ENCODE measurements at places on chromosomes 12 and 14. TPM values are rescaled to one million over a fixed set of nuclear protein-coding genes. Genes with fewer than 3 reads are reported as not detected.

DNA sequence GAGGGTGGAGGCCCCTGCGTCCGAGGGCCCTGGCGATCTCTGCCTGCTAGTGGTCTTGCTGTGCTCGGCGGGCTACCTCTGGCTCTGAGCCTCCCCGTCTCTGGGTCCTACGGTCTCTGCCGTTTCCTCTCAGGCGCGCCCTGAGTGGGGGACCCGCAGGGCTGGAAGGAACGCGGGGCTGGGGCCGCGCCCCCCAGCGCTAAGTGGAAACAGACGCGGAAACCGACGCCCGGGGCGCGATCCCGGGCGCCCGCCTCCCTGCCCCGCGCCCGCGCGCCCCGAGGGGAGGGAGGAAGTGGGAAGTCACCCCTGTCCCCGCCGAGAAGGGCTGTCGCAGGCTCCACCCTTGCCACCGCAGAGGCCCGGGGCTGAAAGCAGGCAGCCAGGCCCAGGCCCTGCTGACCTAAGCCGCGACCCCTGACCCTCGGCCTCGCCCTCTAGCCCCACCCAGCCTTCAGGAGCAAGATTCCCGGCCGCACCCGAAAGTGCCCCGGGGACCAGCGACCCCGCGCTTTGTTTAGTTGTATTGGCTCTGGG, 831 bp downstream of the CRIP1 start:
- DNase-seq = peak; percentile 70

GRCh38 chr12:116650585-116651087, 87.2 kb downstream of the SPRING1 start:
- DNase-seq = no peak

DNA sequence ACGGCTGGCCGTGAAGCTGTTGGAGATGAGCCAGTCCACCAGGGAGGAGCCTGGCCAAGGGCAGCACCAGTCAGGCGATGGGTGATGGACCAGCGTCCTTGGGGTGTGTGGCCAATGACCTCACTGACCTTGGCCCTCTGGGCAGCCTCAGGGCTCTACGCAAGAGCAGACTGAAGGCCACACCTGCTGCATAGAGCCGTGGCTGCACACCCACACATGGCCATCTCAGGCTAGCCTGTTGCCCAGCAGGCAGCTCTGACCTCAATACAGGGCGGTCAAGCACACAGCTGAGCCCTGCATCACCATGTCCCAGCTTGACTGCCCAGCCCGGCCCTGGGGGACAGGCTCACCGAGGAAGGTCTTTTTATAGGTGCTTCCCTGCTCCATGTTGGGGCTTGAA, 19.2 kb downstream of the PLEK2 start:
- peak; percentile 41 for DNase-seq

GRCh38 chr12:75389706-75390105, 1.2 kb upstream of the GLIPR1L2 start:
- DNase-seq = no peak

- no peak for DNase-seq
Observed at GRCh38 chr12:4975574-4975973, 65.9 kb downstream of the KCNA1 start.

GRCh38 chr14:25666877-25667276, 616.9 kb upstream of the STXBP6 start:
- DNase-seq = no peak

DNA sequence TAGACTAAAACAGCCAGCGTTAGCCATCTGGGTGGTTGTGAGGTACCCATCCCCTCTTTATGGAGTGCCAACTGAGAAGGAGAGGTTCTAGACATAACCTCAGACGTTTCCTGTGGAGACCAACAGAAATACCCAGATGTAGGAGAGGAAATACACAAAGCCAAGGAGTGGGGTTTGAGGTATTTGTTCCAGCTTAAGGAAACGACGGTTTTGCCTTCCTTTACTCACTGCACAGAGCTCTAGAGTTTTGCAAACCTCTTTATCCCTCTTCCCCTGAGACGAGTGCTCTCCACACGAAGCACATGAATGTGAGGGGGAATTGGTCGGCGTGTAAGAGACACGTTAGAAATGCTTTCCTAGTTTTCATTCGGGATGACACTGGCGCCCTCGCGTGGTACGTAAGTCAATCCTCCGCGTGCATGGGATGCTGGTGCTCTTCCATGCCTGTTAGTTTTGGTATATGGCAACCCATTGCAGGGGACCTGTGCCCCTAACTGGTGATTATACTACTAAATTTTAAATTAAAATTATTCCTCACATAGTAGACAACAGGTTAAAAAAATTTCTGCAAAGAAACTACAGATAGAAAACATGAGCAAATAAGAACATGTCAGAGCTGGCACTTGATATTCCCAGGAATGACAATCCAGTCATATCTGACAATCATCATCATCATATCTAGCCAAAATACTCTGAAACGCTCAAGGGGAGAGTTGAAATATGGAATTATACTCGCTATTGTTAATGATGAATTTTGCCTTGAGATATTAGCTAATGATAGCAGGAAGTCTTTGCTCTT, 121.7 kb downstream of the PPM1H start:
- DNase-seq = no peak

The CKAP4 gene
- total RNA-seq = 52.8 TPM

GRCh38 chr14:34436118-34436905, 25.7 kb downstream of the SPTSSA start:
- DNase-seq = no peak

DNA sequence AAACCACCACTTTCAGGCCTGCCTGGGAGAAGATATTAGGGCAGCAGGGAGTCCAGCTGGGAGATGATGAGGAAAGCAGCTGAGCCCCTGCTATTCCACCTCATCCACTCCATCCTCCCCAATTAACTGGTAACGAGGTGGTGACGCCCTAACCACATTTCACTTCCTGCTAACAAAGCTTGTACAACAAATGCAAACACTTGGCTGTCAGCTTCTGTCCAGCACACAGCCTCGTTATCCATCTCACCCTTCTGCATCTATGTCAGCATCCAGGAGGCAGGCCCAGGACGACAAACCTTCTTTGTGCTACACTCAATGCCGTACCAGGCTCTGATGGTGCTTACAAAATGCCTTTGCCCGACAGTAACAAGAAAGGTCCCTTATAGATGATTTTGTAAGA, 225.4 kb downstream of the APAF1 start:
- no peak for DNase-seq

The CNTN1 gene
- total RNA-seq = 2.4 TPM

GRCh38 chr14:89598548-89599186, 181.6 kb upstream of the FOXN3 start:
- DNase-seq = no peak

GRCh38 chr12:6277982-6278438, 32.5 kb upstream of the PLEKHG6 start:
- peak; percentile 87 for DNase-seq

- no peak for DNase-seq
Observed at GRCh38 chr14:79337761-79338160, 873.5 kb downstream of the DIO2 start.

The HOXC6 gene
- not detected for total RNA-seq

- no peak for DNase-seq
Observed at GRCh38 chr14:103854017-103854808, 6.8 kb upstream of the PPP1R13B start.

- DNase-seq = no peak
Observed at GRCh38 chr12:121801595-121802484, 2.0 kb upstream of the SETD1B start.

GRCh38 chr12:63042646-63043045, 107.7 kb upstream of the PPM1H start:
- no peak for DNase-seq

GRCh38 chr14:51504669-51505068, 147.0 kb upstream of the FRMD6 start:
- no peak for DNase-seq

DNA sequence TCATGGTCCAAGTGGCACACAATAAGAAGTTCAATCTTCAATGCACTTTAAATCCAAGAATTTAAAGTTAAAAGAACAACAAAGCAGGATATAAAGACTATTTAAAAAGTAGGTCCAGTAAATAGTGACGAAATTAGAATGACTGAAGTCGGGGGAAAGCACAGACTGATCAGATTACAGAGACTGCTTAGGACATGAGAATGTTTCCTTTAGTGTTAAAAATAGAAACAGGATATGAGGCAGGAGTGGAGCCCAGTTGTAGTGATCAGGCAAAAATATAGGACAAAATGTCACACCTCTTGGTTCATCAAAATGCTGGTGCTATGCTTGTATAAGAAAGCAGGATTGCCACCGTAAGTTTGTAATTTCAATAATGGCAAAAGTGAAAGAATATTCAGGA, 52.2 kb upstream of the CD163 start:
- no peak for DNase-seq

DNA sequence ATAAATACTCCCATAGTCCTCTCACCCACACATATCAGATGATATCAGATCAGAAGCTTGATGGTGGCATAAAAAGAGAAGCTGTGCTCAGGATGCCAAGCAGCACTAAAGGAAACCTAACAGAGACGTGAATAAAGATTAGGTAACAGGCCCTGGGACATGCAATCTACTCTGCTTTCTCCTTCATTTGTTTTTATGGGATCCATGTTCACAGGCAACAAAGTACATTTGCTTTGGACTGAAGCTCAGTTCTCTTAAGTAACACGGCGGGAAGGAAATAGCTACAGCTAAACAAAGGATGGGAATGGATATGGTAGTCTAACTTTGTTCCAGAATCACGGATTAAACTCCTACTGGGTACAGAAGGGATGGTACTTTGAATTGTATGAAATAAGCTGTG, 119.5 kb downstream of the TTC7B start:
- DNase-seq = no peak

The DDX24 gene
- total RNA-seq = 150 TPM

GRCh38 chr12:49809906-49810389, 18.3 kb downstream of the NCKAP5L start:
- DNase-seq = no peak

DNA sequence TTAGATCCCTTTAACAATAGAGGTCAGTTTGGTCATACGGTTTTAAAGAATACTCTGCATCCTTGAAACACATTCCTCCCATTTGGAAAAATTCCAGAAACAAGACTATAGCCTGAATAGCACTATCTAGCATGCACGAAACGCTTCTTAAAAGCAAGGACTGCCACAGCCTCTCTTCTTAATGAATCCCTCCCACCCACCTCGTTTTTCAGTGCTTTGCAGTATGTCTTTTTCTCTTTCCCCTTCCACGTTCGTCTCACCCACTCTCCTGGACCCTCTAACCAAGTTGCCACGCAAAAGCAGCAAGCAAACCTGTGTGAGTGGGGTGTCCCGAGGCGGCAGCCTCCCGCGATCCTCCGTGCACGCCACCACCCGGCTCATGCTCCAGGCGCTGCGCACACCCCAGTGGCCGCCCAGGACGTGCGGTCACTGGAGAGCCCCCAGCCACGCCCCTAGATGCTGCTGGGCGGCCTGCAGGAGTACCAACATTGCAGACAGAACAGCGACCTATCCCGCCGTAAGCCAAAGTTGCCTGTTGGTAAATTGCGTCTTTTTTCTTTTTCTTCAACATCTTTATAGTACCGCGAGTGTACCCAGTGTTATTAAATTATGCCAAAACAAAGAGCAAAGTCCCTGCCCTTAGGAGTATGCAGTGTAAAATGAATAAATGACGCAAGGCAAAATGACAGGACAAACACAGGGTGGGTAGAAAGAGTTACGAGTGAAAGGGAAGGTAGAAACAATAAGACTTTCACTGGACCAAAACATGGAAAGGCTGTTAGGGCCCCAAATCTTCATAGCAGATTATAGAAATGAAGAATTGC, at the start of gene SLC38A4:
SLC38A4 (minus strand) TSS at position 407 of the 824 bp plus-strand sequence. CDS start 32,926 bp downstream, outside the sequence.
- peak; percentile 22 for DNase-seq

DNA sequence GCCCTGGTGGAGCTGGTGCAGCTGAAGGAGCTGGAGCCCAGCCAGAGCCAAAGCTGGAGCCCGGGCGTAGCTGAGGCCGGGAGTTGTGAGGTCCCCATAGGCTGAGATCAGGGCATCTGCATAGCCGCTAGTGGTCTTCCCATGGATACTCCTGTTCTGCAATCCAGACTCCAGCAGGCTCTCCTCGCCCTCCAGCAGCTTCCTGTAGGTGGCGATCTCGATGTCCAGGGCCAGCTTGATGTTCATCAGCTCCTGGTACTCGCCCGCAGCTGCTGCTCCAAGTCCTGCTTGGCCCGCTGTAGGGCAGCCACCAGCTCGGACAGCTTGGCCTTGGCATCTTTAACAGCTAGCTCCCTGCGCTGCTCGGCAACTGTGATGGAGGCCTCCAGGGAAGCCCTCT, 966.1 kb downstream of the FSCB start:
- no peak for DNase-seq

DNA sequence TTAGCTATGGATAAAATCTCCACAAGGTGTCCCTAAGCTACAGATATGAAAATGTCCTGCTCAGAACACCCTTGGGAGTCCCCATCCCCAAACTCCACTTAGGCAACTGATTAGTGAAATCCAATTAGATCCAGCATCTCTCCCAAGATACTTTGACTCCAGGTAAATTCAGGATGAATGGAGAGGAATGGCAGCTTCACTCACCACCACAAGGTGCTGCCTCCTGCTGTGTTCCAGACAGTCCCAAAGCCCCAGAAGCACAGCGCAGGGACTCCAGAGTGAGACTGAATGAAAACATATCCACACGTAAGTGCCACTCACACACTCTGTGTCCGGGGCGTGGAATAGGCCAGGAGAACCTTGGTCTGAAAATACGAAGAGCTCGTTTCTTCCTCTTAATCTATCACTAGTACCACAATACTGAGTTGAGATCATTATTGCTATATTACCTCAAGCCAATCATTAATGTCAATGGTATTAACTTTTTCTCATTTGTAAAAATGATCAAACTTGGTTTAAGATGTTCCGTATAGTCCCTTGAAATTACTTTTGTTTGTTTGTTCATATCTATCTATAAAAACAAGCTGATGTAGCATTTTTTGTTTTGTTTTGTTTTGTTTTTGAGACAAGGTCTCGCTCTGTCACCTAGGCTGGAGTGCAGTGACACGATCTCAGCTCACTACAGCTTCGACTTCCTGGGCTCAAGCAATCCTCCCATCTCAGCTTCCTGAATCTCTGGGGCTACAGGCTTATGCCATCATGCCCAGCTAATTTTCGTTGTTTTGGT, 70.0 kb upstream of the BICD1 start:
- DNase-seq = no peak

The SERPINA5 gene
- total RNA-seq = 1.5 TPM

DNA sequence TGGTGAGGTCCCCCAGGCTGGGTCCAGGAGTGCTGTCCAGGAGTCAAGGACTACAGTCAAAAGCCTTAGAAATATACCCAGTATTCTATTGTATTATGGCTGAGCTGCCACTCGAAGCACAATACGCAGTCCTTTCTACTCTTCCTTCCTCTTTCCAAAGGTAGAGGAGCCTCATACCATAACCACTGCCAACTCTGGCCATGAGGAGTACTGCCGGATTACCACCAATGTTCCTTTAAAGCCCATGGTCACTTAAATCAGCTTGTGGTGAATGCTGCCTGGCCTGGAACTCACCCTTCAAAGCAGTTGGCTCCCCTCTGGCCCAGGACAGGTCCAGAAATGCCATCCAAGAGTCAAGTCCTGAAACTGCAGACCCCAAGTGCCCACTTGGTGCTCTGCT, 425.4 kb downstream of the SLC16A7 start:
- DNase-seq = no peak

DNA sequence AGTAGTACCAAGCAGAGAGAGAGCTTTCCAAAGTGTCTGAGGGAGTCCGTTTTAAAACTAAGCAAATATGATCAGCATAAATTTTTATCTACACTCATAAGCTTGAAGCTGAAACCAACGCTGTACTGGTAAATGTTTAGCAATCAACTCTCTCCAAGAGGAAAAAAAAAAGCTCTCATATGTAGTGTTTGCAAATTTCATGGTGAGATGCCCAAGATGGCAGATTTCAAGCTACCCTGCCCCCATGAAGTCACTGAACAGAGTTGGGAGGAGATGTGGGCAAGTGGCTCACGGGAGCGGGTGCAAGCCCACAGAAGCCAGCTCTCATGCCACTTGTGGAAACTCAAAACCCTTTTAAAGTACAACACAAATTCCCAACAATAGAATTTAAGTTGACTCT, 475.8 kb downstream of the BCAT1 start:
- peak; percentile 23 for DNase-seq

- no peak for DNase-seq
Observed at GRCh38 chr12:90124914-90125313, 416.3 kb upstream of the ATP2B1 start.

Measured in upper lobe of left lung (tissue), 6 donors.